ENCODE measurements at places on chromosomes 11 and 22.

DNA sequence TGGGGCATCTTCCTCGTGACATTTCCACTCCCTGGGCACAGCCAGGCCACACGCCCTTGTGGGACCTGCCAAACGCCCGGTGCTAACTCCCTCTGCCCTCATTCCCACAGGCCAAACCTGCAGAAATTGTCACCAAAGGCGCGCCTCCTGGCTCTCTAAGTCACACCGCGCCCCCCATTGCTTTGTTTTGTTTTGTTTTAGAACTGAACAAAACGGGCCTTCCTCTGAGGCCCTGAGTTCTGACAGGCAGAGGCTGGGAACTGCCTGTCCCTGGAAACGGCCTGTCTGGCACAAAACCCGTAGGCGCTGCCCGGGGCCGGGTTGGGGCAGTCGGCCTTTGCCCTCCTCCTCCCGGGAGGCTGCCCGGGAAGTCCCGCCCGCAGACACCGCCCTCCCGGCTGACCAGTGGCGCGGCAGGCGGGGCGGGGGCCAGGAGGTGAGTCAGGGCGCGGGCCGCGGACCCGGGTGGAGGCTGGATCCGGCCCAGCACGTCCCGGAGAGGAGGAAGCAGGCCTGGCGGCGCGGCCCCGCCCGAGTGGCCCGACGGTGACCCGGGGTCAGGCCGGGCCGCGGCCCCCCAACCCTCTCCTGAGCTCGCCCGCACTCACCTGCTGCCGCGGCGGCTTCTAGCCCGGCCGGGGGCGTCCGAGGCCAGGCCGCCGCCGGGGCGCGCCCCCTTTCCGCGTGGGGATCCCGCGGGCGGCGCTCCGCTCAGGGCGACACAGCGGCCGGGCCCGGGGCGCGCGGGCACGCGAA, 465 bp downstream of the SUN2 start:
- peak; percentile 92 for DNase-seq

DNA sequence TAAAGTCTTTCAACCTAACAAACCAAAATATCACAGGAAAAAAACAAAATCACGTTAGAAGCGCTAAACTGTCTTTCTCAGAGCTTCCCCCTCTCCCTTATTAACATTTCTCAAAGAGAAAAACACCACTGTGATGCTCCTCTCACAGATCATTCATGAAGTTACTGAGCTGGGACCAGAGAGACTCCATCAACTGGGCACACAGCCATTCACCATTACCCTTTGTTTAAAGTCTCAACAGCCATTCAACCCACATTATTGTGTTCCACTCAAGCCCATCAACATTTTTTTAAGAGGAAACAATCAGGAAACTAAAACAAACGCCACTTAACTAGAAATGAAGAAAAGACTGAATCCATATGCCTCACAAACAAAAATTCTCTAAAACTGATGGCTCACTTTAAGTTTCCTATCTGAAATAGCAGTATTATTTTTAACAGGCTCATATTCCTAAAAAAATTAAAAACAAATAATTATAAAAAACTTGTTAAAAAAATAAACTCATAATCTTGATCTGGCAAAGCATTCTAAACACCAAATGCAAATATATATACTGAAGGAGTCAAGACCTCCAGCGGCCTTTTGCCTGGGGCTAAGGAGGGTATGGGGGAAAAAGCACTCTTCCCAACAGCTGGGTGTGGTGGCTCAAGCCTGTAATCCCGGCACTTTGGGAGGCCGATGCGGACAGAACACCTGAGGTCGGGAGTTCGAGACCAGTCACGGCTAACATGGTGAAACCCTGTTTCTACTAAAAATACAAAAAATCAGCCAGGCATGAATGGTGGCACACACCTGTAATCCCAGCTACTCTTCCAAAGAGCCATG, 14.0 kb downstream of the CELF1 start:
- no peak for DNase-seq

- no peak for DNase-seq
Observed at GRCh38 chr22:42933485-42934091, 76.5 kb upstream of the ARFGAP3 start.

DNA sequence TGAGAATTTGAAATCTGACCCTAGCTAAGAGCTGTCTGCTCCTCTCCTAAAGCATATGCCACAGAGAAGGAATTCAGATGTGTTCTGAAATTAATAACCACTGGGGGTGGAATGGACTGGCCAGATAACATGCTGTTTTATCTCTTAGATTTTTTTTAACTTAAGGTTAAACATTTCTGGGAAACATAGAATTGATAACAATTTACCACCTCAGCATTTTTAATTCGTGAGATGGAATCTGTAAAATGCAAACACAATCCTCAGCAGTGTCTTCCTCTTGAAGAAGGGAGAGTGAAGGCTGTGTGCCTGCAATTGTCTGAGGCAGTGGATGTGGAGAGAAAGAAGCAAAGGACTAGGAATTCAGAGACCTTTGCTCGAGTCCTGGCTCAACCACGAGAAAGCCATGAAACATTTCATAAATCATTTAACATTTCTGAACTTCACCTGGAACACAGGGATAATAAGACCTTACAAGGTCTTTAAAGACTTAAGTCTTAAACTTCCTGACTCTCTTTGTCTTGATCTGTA, at the start of gene SLC5A12:
SLC5A12 (minus strand) TSS at position 113 of the 528 bp plus-strand sequence. CDS start 346 bp downstream, outside the sequence.
- no peak for DNase-seq

DNA sequence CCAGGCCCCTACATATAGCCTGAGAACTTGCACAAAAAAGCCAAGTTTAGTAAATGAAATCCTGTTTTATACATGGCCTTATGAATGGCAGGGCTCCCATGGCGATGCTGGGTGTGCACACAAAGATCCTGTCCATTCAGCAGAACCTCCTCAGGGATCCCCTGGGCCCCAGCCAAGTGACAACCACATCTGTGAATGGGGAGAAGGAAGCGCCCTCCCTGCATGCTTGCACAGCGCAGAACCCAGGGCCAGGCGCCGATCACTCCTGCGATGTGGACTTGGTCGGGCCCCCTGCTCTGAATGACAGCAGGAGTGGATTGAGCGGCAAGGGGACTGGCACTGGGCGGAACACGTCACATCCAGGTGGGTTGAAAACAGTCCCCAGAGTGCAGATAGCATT, 4.5 kb upstream of the CDC42EP2 start:
- no peak for DNase-seq

GRCh38 chr11:36628765-36629244, 30.8 kb upstream of the RAG2 start:
- no peak for DNase-seq

All from Caco-2 (cell line).